ENCODE measurements at places on chromosomes 16 and 17. TPM values are rescaled to one million over a fixed set of nuclear protein-coding genes. Genes with fewer than 3 reads are reported as not detected.

- no peaks in the 10 kb centered on the region for H3K27me3 ChIP-seq
- H3K27ac ChIP-seq = peak overlapping the region; percentile 85
- peaks cover 89% of the 10 kb centered on the region for H3K4me1 ChIP-seq
- H3K36me3 ChIP-seq = peaks cover 6% of the 10 kb centered on the region
Observed at GRCh38 chr17:29588017-29588561, 1.4 kb downstream of the GIT1 start.

GRCh38 chr16:79528338-79528737, 72.2 kb downstream of the MAF start:
- no peaks in the 10 kb centered on the region for H3K27me3 ChIP-seq
- no peaks in the 10 kb centered on the region for H3K4me1 ChIP-seq
- DNase-seq = no peak
- no peak overlapping the region for H3K4me3 ChIP-seq
- no peak overlapping the region for H3K27ac ChIP-seq
- H3K36me3 ChIP-seq = no peaks in the 10 kb centered on the region

The TRPV2 gene
- 17.0 TPM for total RNA-seq

The NOS2 gene
- total RNA-seq = 0.33 TPM

DNA sequence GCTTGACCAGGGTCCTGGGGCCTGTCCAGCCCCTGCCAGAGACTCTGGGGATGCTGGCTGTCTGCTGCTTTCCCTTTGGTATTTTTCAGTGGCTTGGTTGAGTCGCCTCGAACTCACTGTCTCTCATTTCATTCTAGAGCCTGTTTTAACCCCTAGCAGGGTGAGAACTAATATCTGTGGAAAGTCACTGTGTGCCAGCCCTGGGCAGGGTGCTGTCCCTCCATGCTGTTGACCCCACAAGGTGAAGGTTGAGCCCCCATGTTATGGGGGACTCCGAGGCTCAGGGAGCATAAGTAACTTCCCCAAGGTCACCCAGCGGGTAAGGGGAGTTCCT, 33.0 kb downstream of the DCAKD start:
- no peaks in the 10 kb centered on the region for H3K36me3 ChIP-seq
- peak overlapping the region; percentile 88 for H3K27ac ChIP-seq
- H3K4me1 ChIP-seq = peaks cover 48% of the 10 kb centered on the region
- H3K27me3 ChIP-seq = no peaks in the 10 kb centered on the region
- no peak for DNase-seq

- no peak overlapping the region for H3K4me3 ChIP-seq
- DNase-seq = no peak
- peaks cover 25% of the 10 kb centered on the region for H3K4me1 ChIP-seq
- no peaks in the 10 kb centered on the region for H3K27me3 ChIP-seq
Observed at GRCh38 chr16:23597003-23597756, 1.1 kb upstream of the NDUFAB1 start.

The ST6GALNAC2 gene
- 9.1 TPM for total RNA-seq

The SGCA gene
- total RNA-seq = 83.5 TPM

- peak overlapping the region; percentile 93 for H3K4me3 ChIP-seq
- peaks cover 64% of the 10 kb centered on the region for H3K4me1 ChIP-seq
- no peaks in the 10 kb centered on the region for H3K27me3 ChIP-seq
- no peaks in the 10 kb centered on the region for H3K36me3 ChIP-seq
- peak overlapping the region; percentile 96 for H3K27ac ChIP-seq
- DNase-seq = no peak
Observed at GRCh38 chr16:81316176-81316496, 1.4 kb downstream of the GAN start.

GRCh38 chr17:75734674-75735294, 13.5 kb downstream of the ITGB4 start:
- peaks cover 27% of the 10 kb centered on the region for H3K36me3 ChIP-seq
- H3K4me1 ChIP-seq = peaks cover 3% of the 10 kb centered on the region
- no peak overlapping the region for H3K27ac ChIP-seq
- no peaks in the 10 kb centered on the region for H3K27me3 ChIP-seq
- no peak for DNase-seq
- H3K4me3 ChIP-seq = no peak overlapping the region

The KCNG4 gene
- total RNA-seq = not detected

The XYLT1 gene
- 25.2 TPM for total RNA-seq

GRCh38 chr17:30477083-30477773, at the start of gene GOSR1:
Gene GOSR1, plus strand, starts transcription at chr17:30477408. Its CDS starts 26 bp downstream, at chr17:30477434.
- H3K4me3 ChIP-seq = peak within 1 kb of the TSS; percentile 93
- no peaks in the 10 kb centered on the region for H3K27me3 ChIP-seq
- DNase-seq = peak; percentile 98
- H3K4me1 ChIP-seq = peaks cover 45% of the 10 kb centered on the region
- H3K27ac ChIP-seq = peak within 1 kb of the TSS; percentile 95

- H3K4me1 ChIP-seq = peaks cover 40% of the 10 kb centered on the region
- H3K36me3 ChIP-seq = no peaks in the 10 kb centered on the region
- no peak for DNase-seq
- H3K4me3 ChIP-seq = peak within 1 kb of the TSS; percentile 48
- H3K27me3 ChIP-seq = peaks cover 32% of the 10 kb centered on the region
Observed at GRCh38 chr17:49969134-49969759, at the start of gene DLX4. Gene DLX4, plus strand, starts transcription at chr17:49969190. Its CDS starts 279 bp downstream, at chr17:49969469.

DNA sequence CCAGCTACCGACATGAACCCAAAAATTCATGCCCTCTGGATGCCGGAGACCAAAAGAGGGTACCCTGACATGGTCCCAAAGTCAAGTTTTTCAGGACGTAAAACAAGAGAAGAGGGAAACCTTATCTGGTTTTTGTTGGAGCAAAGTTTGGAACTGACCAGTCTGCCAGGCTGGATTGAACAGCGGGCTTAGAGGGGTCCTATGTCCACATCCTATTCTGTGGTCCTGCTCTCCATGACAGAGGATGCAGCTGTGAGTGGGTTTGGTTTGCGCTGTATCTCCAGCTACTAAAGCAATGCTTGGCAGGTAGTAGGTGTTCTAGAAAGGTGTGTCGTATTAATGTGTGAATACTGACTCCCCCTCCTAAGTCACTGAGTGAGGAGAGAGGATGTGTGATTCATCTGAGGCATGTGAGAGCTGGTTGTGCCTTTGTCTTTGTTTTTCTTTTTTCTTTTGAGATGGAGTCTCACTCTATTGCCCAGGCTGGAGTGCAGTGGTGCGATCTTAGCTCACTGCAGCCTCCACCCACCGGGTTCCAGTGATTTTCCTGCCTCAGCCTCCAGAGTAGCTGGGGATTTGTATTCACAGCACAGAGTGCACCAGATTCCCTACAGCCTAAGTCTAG, 31.0 kb downstream of the PMM2 start:
- no peaks in the 10 kb centered on the region for H3K4me1 ChIP-seq
- H3K27me3 ChIP-seq = no peaks in the 10 kb centered on the region
- DNase-seq = no peak
- H3K36me3 ChIP-seq = peaks cover 42% of the 10 kb centered on the region
- no peak overlapping the region for H3K27ac ChIP-seq

The SPIRE2 gene
- total RNA-seq = 5.4 TPM
